ENCODE measurements at places on chromosomes 5 and 9.

DNA sequence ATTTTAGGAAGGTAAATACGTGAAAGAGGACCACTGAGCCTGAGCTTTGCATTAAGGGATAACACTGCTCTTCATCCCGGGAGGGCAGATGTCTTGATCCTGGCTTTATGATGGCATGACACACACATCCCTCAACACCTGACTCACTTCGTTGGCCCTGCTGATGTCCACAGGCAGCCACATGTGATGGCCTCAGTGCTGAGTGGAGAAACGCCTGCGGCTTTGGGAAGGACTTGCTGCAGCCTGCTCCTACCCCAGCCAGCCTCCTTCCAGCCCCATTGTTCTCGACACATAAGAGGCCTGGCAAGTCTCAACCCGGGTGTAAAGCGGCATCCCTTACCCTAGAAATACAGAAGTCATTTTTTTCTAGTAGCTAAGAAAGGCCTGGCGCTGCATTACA lies 169.0 kb downstream of the SYK start:
- no peak for DNase-seq

DNA sequence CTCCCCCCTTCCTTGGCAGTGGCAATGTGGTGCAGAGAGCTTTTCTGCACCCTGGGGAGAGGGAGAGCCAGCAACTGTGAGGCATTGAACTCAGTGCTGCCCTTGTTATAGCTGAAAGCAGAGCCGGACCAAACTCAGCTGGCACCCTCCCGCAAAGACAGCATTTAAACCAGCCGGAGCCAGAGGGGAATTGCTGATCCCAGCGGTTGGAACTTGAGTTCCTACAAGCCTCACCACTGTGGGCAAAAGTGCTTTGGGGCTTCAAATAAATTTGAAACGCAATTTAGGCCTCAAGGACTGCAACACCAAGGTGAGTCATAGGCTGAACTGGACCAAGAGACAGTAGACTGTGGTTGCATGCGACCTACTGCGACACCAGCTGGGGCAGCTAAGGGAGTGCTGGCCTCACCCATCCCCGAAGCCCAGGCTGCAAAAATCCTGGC lies 207.6 kb upstream of the CDKN2B start:
- DNase-seq = no peak

GRCh38 chr5:88045931-88046461 lies 222.6 kb downstream of the TMEM161B start:
- DNase-seq = no peak

DNA sequence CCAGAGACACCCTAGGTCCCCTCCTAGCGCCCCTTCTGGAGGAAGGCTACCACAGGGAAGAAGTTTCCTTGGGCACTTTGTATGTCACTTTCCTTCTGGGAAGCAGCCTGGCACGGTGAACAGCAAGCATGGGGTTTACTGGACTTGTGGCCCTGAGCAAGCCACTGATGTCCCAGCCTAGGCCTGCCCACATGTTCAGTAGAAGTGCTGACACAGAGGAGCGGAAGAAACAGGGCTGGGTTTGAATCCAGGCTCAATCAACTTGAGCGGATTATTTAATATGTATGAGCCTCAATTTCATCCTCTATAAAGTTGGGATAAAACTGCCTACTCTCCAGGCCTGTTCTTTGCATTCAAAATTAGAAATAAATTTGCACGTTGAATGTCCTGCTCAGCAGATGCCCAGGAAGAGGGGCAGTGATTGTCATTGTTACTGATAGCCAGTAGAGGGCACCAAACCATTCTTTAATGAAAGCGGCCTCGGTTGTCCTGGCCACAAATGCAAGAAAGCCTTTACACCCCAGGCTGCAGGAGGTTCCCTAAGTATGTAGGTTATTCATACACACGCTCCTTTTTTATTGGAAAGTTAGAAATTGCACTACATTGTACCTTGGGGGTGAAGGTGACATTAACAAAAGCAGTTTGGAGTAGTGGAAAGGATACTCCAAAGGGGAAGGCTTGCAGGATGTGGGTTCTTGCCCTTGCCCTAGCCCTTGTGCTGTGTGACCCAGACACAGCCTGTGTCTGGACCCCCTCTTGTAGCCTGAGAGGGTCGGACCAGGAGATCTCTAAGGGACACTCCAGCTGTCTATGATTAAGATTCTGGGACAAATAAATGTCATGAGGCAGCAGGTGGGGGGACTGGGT lies 13.4 kb upstream of the XPA start:
- peak; percentile 63 for DNase-seq

GRCh38 chr5:178486239-178486641 lies 104.0 kb downstream of the COL23A1 start:
- peak; percentile 75 for DNase-seq

GRCh38 chr5:23089286-23089685 lies 236.1 kb upstream of the CDH12 start:
- DNase-seq = no peak

- DNase-seq = no peak
These were observed 507.6 kb downstream of the CETN3 start for GRCh38 chr5:89901983-89902382.

DNA sequence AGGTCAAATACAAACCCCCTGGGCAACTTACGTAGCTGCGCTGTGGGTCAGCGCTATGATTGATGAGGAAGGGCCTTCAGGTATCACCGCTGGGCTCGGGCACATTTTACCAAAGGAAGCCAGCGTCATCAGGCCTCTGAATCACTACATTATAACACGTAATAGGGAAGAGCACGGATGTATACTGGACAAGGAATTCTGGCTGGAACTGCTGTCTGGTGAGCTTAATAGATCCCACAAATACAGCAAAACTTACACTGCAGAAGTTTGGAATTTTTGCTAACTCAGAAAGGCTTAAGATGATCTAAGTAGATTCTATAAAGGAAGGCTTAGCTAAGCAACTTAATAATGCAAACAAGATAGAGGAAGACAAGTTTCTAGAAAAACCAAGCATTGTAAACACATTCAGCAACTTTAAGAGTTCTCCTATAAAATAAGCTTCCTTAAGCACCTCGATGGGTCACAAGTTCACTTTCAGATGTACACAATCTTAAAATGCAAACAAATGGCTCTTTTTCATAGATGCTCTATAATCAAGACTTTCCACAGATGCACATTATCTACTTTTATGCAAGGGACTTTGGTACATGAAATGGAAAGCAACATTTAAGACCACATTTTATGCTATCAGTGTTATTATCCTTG lies 360.1 kb upstream of the PANK3 start:
- DNase-seq = no peak

- DNase-seq = peak; percentile 59
These were observed 31.3 kb downstream of the USP20 start for GRCh38 chr9:129866394-129867135.

GRCh38 chr5:171418982-171419687 lies at the start of gene FGF18:
Gene FGF18 (plus strand): TSS chr5:171419647. CDS start chr5:171420200, 553 bp downstream.
- DNase-seq = peak; percentile 5

DNA sequence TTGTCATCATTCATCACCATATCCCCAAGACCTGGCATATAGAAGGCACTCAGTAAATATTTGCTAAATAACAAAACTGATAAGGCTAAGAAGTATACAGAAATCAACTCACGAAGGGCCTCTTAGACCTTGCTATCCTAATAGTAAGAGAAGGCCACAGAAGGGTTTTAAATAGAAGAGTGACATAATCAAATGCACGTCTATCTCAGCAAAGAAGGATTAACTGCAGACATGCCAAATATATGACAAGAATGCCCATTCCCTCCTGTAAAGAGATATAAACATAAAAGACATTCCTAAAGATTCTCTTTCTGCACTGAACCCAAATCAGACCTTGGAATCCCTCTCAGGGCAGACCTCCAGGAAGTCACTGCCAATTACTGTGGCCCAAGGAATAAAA lies 34.1 kb downstream of the ECPAS start:
- no peak for DNase-seq

DNA sequence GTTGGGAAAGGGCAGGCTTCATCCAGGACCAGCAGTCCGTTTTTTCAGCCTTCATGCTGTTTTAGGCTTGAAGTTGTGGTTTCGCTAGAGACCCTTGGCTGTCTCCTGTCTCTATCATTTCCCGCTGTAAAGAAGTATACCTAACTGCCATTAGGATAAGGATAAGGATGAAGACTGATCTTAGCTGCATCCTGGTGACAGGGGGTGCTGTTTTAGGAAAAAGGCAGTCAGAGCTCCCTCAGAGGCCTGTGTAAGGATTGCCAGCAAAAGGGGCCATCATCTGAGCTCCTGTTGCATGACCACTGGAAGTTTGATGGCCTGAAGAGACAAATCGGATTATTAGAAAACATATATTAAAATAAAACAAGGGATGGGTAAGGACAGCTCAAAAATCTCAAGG lies 64.8 kb upstream of the FGF10 start:
- no peak for DNase-seq

DNA sequence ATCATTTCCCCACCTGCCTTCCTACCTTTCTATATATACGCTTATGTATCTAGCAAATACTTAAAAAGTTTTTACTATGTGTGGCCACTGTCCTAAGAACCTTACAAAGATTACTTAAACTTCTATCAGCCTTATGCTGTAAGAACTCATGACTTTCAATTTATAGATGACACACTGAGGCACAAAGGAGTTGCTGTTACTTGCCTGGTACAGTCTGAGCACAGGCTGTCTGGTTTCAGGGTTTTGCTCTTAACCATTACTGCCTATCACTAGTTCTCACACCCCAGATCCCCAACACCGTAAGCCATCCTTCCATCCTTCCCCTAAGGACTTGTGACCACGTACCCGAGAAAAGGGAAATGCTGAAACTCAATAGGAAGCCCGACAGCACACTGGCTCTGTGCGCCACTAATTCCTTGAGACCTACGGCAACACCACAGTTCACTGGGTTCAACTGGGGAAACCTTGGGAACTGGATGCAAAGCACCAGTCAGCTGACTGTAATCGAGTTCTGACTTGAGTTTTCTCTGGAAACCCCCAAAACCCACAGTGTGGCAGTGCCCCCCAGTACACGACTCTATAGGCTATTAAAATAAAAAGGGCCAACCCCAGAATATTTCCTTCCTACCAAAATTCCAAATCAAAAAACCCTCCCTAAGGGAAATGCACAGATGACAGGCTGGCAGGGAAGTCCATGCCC lies 56.0 kb downstream of the AUH start:
- DNase-seq = peak; percentile 40

- no peak for DNase-seq
These were observed 136.4 kb downstream of the SLIT3 start for GRCh38 chr5:169164481-169164925.

GRCh38 chr9:34665067-34665380 lies 2.6 kb upstream of the CCL27 start:
- DNase-seq = no peak

DNA sequence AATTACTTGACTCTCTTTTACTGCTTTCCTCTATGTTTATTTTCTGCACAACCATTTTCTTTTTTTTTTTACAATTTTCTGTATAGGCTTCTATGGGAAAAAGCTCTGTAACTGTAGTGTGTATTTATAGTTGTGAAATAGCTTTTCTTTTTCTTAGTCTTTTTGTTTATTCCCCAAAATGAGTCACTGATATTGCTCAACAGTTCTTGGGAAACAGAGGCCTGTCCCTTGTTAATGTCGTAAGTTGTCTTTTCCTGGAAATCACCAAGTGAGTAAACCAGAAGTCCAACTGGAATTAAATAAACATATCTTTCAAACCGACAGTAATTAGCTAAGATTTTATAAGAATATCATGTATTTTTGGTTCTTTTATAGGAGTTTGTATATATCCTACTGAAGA lies 325.1 kb upstream of the PRR16 start:
- DNase-seq = peak; percentile 98

GRCh38 chr5:102306121-102306520 lies 10.0 kb upstream of the SLCO4C1 start:
- DNase-seq = no peak

DNA sequence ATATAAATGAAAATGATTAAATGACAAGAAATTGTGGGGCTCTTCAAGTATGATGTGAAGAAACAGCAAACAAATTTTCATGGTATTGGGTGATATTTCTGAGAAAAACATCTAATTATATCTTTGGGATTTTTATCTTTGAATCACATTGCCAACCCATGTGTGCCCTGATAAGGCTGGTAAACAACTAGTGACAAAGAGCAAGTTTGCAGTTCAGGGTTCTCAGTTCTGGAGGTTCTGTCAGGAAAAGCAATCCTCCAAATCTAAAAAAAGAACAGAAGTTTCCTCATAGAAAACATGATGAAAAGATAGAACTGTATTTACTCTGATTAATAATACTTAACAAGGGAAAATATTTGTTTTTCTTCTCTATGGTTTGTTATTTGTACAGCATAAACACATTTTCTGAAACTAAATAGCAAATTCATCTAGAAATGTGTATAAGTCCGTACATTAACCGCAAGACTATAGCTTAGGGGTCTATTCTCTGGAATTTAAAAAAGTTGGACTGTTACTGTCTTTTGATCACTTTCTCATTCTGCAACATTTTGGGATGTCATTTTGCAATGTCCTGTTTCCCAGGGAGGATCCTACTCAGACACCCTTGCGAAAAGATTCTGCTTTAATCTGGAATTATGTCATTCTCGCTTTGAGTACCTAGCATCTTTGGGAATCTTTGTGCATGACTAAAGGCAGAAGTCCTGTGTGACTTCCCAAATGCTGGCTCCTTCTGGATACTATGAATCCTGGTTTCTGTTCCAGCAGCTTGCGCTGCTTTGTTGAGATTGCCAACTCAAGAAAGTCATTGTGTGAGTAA lies 308.5 kb downstream of the ADGRV1 start:
- DNase-seq = peak; percentile 55

DNA sequence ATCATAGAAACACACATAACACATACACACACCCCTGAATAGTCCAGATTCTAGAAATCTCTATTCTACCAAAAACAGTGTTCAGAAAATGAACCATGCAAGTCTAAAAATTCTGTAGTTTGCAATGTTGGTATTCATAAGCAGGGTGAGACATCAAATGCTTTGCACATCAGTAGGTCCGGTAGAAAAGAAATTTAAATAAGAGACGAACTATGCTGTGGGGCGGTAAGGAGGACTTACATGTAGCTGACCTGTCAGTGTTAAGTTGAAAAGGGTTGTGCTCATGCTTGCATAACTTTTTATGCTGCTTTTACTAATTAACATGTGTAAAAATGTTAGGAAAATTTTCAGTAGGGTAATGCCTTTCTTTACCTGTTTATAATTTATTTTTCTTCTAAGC lies 409.1 kb downstream of the KIAA0825 start:
- DNase-seq = no peak

GRCh38 chr5:122327110-122327509 lies 15.1 kb downstream of the SNCAIP start:
- no peak for DNase-seq

- DNase-seq = no peak
These were observed 8.1 kb downstream of the FGF18 start for GRCh38 chr5:171427318-171428167.
